ENCODE measurements at places on chromosomes 2 and 18. TPM values are rescaled to one million over a fixed set of nuclear protein-coding genes. Genes with fewer than 3 reads are reported as not detected.

- DNase-seq, result no peak
These were observed 148.4 kb downstream of the CSRNP3 start for GRCh38 chr2:165617741-165618481.

GRCh38 chr18:23541349-23542093 is 38.2 kb downstream of the RMC1 start:
- DNase-seq, result no peak

DNA sequence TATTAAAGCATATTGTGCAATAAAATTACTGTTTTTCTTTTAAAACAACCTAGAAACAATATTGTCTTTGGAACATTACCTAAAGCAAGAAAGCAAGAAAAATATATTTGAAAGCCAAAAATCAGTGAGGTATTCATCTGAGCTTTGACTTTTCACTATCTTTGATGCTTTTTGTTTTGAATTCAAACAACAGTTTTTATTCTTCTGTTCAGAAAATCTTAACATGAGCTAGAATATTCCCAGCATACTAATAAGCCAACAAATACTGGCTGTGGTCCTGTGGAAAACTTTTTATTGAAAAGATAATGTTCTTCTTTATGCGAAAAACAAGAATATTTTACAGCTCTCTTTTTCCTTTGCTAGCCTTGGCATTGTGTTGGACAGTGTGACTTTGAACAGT is 19.8 kb downstream of the FAM171B start:
- DNase-seq, result no peak

DNA sequence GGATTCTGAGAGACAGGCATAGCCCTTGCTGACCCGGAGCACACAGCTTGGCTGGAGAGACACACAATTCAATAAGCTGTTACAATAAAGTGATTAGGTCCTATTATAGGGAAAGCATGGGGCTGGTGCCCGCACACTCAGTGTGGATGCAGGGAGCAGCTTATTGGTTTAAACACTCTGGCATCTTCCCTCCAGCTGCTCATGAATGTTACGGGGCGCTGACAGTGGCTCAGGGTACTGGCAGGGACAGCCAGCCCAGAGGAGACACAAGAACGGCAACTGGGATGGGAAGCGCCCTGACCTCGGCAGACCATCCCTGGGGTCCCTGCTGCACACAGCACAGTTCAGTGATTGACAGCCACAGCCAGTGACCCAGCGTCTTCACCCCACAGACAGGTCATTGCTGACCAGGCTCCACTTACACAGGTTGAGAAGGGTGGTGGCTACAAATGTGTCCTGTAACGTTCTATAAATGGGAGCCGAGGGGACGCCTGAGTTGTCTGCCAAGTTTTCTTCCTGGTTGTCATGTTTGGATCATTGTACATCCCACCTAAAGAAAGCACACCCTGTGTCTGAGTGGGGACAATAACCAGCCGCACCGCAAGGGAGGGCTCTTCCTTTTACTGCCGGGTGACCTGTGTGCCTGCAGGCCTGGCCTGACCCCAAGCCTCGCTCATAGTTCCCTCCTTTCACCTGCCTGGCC is 60.3 kb downstream of the SH3BP4 start:
- no peak for DNase-seq

DNA sequence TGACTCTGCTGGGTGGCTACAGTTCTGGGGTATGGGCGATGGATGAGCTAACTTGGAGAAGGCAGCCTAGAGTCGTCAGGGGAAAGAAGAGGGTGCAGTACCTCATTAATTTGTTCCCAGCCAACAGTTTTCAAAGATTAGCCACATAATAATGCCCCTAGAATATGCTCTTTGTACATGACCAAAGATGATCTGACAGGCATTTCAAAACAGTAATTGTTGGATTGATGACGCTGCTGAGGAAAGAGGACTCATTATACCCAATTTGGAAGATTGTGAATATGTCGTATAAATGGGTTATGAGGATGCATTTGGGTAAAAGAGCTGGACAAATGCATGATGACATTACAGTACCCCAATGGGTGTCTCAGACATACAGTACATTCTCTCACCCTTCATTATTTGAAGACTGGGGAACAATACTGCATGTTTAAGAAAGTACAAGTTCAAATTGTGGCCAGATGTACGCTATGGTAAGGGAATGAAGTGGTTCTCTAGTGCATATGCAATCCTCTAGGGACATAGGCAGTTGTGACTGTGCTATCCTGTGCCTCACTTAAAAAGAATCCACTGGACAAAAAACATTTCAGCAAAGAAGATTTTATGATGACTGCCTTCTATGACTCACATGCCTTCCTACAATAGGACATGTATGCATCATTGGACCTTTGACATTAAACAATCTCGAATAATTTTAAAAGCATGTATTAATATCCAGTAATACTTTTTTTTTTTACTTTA is 233.2 kb downstream of the CNTNAP5 start:
- DNase-seq, result no peak

GRCh38 chr2:64359892-64360657 is 93.9 kb upstream of the LGALSL start:
- DNase-seq, result peak; percentile 81

GRCh38 chr2:115369400-115369799 is 927.0 kb downstream of the DPP10 start:
- no peak for DNase-seq

DNA sequence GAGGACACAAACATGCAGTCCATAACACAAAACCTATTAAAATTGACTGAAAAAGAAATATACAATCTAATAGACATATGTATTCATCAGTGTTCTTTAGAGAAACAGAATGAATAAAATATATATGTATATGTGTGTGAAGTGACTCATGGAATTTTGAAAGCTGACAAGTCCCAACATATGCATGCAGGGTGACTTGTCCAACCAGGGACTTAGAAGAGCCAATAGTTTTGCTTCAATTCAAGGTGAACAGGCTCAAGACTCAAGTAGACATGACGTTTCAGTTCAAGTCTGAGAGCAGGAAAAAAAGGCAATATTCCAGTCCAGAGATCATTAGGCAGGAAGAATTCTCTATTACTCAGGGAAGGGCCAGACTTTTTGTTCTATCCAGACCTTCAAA is 271.2 kb upstream of the SETBP1 start:
- no peak for DNase-seq

- no peak for DNase-seq
These were observed 992 bp downstream of the TSHZ1 start for GRCh38 chr18:75211626-75211952.

DNA sequence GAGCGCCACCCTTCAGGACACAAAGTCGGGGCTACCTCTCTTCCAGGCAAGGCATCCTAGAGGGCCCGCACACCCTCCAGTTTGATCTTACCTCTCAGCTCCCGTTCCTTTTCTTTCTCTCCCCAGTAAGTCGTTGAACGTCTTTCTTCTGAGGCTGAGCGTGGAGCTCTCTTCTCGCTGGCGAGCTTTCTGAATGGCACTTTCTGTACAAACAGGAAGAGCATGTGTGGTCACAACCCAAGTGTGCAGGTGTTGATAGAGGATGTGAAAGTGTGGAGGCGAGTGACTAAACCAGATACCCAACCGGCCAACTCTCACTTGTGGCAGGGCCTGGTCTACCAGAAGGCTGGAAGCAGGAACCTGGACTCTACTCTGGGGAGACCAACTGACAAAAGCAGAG is at the start of gene AFF3:
Gene AFF3, minus strand, starts transcription at position 198 of the 400 bp plus-strand sequence. CDS start 38,136 bp downstream, outside the sequence.
- DNase-seq, result no peak

DNA sequence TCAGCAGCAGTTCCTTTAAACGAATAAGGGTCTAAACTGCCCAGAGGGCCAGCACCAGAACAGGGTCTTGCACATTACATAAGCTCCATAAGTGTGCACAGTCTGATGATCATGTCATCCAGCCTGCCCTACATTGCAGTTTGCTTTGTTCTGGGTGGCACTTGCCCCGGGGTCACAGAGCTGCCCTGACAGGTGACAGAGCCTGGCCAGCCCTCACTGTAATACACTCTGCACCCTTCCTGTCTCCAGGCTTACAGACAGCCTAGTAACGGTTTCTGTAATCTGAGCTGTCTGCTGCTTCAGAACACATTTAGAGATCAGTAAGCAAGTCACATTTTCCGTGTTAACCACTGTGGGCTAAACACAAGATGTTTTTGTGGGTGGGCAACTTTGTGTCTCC is 213.3 kb downstream of the FAM210A start:
- DNase-seq, result no peak

GRCh38 chr2:153990771-153991170 is 119.0 kb downstream of the GALNT13 start:
- no peak for DNase-seq

IKZF2 gene
- total RNA-seq, result 12.7 TPM

Data from mucosa of gallbladder (tissue), 1 donor.